ENCODE measurements at places on chromosomes 11 and 22.

- DNase-seq: no peak
Measured at GRCh38 chr22:37556710-37557109, 3.6 kb upstream of the CDC42EP1 start.

DNA sequence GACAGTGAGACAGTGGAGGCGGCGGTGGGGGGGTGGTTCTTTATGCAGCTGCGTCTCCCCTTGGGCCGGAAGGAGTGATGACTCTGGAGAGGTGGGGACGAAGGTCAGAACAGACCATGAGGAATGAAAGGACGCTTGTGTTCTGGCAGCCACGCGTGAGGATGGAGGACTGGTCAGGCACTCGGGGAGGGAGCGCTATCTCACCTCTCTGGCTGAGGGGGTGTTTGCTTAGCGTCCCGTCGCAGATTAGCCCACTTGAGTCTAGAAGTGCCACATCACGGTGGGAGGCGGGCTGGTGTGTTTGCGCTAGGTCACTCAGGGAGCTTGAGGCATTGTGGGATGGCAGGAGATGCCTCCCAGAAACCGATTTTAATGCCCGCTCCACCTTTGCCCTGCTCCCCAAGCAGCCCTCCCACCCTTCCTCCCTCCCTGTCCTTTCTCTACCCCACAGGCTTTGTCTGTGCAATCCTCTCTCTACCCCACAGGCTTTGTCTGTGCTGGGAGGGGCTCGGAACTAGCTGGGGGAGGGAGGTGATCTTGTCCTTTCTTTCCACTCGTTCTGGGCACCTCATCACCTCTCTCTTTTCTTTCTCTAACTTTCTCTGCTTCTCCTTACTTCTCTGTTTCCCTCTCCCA, 97.8 kb downstream of the PKNOX2 start:
- no peak for DNase-seq

DNA sequence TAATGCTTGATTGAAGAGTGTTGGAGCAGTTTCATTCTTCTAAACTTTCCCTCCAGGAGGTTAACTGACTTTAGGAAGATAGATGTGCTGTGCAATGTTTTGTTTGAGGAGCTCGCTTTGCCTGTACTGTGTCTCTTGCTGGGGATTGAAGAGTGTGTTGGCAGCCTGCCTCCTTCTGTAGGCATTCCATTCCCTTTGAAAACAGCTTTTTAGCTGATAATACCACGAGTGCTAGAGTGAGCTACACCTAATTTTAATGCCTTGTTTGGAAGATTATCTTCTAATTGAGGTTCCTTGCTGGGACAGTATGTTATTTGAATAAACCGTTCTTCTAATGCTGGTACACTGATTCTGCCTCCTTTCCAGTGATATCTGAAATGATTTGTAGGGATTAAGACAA, 7.2 kb downstream of the DDX10 start:
- DNase-seq: no peak

DNA sequence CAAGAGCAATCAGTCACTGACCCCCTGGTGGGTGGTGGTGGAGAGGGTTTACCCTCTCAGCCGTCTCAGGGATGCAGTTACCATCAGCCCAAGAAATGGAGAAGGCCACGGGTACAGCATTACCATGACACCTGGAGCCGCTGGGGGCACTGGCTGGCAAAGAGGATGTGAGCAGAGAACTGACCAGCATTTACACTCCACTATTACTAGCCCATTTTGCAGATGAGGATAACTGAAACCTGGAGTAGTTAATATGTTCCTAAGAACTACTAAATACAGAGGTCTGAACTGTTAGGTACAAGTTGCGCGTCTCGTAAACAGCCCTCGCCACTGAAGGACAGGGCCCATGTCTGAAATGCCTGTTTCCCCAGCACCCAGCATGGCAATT, 79.0 kb downstream of the TIMP3 start:
- DNase-seq: no peak

DNA sequence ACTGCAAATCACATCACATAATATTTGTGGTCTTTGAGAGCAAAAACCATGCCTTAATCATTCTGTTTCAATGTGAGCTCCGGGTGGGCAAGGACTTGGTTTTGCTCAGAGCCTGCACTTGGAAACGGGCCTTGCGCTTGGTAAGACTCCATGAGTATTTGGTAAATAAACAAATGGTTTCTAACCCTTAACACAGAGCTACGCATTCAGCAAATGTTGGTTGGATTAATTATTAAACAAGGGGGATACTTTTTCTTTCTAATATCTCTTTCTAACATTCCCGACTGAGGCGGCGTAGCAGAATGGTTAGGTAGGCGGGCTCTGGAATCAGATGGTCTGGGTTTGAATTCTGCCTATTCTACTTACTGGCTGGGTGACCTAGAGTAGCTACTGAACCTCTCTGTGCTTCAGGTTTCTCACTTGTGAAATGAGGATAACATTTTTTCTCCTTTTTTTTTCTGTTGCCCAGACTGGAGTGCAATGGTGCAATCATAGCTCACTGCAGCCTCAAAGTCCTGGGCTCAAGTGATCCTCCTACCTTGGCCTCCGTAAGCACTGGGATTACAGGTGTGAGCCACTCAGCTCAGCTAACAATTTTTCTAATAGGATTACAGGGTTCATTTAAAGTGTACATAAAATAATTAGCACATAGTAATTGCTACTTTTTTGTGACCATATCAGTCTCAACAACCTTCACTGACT, 3.4 kb upstream of the FAM83F start:
- DNase-seq: no peak

DNA sequence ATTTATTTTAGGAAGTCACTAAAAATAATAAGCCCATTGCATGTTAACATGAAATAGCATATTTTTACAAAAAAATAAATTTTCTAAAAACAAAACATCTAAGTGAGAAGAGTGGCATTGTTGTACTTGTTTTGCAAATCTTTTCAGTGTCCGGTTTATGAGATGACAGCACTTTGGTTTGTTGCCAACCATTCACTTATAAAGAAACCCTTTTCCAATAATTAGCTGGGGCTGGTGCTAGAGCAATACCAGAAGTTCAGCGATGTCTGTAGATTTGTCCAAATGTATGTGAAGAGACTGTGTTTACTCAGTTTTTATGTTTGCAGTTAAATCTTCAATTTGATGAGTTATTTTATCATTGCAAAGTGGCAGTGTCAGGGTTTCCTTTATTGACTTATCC, 22.1 kb upstream of the KRTAP5-7 start:
- DNase-seq: no peak
